Ammon's horn (tissue), 1 donor: ENCODE measurements at places on chromosomes 16 and 17.

DNA sequence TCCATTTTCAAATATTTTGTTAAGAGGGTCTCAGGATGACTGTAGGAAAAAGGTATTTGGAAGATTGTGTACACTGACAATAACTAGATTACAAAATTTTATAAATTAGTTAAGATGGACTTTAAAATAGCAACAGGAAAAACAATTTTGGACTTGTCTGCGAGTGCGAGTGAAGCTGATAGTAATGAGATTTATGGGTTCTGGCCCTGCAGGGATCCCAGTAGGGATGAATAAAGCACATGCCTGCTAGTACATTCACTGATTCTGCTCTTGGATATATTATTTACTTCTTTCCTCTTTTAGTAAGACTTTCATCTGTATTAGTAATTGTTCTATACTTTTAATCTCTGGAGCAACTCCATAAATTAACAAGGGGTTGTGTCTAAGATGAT is 28.2 kb downstream of the PRKCA start:
- DNase-seq, result no peak

- peak; percentile 35 for DNase-seq
Observed at GRCh38 chr17:41917679-41918313, 955 bp downstream of the ACLY start.

- peak; percentile 49 for DNase-seq
Observed at GRCh38 chr17:28948873-28949184, 2.5 kb downstream of the PHF12 start.

DNA sequence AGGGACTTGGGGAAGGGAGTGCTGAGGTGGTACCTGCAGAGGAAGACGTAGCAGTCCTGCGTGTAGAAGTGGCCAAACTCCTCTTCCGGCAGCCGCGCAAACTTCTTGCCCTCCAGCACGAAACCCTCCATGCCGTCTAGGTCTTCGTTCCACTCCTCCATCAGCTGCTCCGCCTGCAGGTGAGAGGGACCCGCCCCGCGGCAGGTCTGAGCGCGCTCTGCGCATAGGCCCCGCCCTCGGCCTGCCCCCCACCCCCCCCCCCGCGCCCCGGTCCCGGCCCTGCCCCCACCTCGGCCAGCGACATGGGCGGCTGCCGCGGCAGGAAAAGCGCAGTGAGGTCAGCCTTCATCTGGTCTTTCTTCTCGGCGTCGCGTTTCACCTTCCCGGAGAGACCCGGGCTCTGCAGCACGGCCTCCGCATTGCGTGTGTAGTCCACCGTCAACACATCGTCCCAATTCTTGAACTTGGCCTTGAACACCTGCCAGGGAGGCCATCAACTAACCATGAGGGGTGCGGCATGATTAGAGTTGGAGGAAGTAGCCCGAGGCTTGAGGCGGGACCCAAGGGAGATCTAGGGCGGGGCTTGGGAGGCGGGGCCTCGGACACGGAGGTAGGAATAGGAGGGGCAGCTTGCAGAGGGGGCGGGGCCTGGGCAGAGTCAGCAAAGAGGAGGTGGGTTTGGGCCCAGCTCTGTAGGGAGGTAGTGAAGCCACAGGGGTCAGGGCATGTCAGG is 11.5 kb downstream of the FLII start:
- DNase-seq, result no peak

GRCh38 chr17:54933921-54934320 is 33.3 kb downstream of the TOM1L1 start:
- no peak for DNase-seq

DNA sequence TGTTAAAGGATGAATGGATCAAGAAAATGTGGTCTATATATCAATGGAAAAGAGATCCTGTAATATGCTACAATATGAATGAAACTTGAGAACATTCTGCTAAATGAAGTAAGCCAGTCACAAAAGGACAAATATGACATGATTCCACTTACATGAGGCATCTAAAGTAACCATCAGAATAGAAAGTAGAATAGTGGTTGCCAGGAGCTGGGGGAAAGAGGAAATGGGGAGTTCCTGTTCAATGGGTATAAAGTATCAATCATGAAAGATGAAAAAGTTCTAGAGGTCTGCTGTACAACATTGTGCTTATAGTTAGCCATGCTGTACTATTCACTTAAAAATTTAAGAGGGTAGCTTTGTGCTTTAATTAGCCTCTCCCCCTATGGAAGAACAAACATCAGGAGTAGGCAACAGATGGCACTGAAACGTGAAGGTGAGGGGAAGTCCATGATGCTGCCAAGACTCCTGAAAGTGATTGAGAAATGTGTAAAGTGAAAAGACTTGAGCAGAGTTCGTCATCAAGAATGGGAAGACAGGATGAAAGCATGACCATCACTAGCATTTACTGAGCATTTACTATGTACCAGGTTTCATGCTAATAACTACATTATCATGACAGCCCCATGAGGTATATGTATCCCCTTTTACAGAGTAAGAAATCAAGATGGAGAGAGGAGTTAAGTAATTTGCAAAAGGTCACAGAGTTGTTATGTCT is 167.2 kb downstream of the CYB561 start:
- DNase-seq, result no peak

GRCh38 chr16:51155820-51156806 is 5.0 kb upstream of the SALL1 start:
- DNase-seq, result no peak

DNA sequence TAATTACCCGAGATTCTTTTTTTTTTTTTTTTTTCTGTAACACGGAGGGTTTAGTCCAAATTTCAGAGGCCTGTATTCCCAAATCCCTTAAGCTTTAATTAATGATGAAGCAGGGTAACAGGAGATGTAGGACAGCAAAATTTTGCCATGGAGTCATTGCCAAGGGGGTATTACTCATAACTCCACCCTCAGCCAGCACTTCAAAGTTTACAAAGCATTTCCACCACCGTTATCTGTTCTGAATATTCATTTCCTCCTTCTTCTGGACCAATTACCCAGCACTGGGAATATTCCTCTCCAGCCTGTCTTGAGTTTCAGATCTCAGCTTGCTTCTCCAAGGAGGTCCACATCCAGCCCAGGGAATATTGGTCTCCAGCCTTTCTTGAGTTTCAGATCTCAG is 747.5 kb upstream of the EEF2KMT start:
- no peak for DNase-seq

GRCh38 chr17:40828454-40829044 is 6.1 kb upstream of the KRT10 start:
- no peak for DNase-seq

GRCh38 chr17:55290492-55291113 is 25.8 kb downstream of the HLF start:
- no peak for DNase-seq
